ENCODE measurements at places on chromosomes 1 and 21.
A peak's percentile ranks its signal among the peaks of the same experiment; 100 is the strongest.

DNA sequence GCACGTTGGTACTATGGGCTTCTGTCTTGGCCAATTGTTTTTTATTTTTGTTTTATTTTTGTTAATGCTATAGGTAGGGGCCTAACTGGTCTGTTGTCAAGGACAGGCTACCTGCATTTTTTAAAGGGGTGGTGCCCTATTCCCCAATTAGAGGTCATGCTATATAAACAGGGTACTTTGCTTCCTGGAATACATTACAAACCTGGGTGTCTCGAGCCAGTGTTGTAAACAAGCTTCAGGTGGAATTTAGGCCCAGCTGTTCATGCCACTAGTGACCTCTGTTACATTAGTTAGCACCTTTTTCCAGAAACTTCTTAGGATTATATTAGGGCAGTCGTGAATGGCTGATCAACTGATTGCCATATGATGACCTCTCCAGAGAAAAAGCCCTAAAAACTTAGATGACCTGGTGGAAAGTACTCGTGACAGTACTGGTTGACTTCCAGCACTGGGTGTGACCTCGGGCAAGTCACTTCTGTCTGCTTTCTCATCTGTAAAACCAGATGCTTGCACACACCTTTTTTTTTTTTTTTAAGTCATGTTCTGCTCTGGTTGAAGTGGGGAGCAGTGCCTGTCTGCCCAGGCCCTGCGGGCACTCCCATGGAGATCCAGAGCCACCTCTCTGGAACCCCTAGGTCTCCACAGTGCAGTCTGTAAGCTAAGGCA is 46.5 kb downstream of the ELK4 start:
- no peak for DNase-seq

- no peak for DNase-seq
These were observed 3.8 kb upstream of the PLEKHA6 start for GRCh38 chr1:204363335-204364114.

GRCh38 chr1:197736685-197737084 is 38.6 kb downstream of the DENND1B start:
- DNase-seq, result peak; percentile 17

GRCh38 chr1:235397733-235398132 is 30.5 kb downstream of the TBCE start:
- peak; percentile 95 for DNase-seq

GRCh38 chr1:182046763-182047162 is 14.7 kb downstream of the ZNF648 start:
- no peak for DNase-seq

GRCh38 chr21:14863745-14864210 is 201.0 kb downstream of the NRIP1 start:
- DNase-seq, result no peak

- DNase-seq, result peak; percentile 67
These were observed 78.4 kb downstream of the SMYD3 start for GRCh38 chr1:246428542-246429308.

DNA sequence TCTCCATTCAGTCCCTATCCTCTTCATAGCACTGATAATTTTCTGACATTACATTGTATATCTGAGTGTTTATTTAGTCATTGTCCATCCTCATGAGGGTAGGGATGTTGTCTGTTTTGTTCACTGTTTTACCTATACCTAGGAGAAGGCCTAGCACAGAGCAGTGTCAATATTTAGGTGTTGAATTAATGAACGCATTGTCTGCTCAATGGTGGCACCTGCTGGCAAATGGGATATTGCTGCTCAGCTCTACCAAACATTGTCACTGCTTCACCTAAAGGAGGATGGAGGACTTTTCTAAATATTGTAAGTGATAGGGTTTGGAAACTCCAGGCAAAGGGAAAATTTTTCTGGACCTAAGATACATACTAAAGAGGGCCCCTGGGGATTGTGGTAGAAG is 243.9 kb downstream of the RRAGC start:
- no peak for DNase-seq

DNA sequence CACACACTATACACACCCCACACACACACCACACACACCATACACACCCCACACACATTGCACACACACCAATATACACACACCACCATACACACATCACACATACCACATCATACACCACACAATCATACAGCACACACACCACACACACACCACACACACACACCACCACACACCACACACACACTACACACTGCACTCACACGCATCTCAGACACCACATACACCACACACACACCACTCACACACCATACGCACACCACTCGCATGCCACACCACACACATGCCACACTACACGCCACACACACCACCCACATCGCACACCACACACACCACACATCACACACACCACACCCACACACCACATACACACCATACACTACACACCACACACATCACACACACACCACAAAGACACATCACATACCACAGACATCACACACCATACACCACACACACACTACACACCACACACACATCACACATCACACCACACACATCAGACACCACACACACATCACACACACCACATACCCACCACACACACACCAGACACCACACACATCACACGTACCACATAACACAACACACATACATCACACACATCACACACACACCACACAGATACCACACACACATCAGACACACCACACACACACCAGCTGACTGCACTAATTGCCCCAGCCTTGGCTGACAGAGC is 54.6 kb downstream of the HSF2BP start:
- DNase-seq, result no peak

GRCh38 chr1:153071511-153071910 is at the start of gene SPRR2B:
Gene SPRR2B, minus strand, starts transcription at chr1:153071611. Its CDS starts 772 bp downstream, at chr1:153070839.
- no peak for DNase-seq

DNA sequence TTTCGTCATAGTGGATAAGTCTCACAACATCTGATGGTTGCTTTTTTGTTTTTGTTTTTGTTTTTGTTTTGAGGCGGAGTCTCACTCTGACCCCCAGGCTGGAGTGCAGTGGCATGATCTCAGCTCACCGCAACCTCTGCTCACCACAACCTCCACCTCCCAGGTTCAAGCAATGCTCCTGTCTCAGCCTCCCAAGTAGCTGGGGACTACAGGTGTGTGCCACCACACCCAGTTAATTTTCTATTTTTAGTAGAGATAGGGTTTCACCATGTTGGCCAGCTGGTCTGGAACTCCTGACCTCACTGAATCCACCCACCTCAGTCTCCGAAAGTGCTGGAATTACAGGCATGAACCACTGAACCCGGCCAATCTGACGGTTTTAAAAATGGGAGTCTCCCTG is 109.2 kb downstream of the RERE start:
- DNase-seq, result no peak
